ENCODE measurements at places on chromosomes 4 and X.

DNA sequence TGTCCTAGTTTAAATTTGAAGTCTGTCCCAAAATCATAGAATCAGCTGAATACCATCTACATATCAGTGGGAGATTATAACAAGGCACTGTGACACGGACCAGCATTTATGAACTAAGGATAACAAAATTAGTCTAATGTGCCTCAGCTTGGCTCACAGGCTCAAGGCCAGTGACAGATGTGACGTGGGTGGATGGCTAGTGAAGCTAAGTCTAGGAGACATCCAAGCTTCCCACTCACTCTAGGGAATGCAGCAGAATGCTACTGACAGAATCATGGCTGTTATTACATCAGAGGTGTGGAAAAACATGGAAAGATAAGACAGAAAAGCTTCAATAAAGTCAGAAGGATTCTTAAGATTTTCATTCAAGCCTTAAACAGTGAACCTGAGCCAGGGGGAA is 329.9 kb downstream of the NAF1 start:
- no peak for DNase-seq

DNA sequence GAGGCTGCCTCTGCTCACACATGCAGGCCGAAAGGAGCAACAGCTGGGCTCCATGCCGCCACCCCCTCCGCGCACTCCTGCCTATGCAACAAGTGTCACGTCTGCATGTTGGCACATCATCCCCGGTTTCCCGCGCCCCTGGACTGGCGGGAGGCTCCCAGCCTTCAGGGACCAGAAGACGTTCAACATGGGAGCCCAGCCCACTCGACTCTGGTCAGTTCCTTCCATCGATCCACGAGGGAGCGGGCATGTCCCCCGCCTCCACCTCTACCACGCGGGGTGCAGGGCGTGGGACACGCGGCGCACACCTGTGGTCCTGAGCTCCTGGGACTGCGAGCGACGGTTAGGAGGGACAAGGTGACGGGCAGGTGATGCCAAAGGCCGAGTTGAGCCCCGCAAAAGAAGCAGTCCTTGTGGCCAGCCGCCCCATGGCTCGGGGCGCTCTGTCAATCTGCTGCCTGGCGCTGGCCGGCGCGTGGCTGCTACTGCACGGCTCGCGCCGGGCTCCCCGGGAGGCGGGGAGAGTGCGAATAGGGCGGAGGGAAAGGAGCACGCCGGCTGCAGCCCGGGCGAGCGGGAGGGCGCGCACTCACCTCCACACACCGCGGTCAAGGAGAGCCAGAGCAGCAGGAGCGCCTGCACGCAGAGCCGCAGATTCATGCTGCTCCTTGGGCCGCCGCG is 645 bp downstream of the APLN start:
- no peak for DNase-seq

- no peak for DNase-seq
Measured at GRCh38 chrX:17032351-17032750, 85.9 kb downstream of the REPS2 start.

DNA sequence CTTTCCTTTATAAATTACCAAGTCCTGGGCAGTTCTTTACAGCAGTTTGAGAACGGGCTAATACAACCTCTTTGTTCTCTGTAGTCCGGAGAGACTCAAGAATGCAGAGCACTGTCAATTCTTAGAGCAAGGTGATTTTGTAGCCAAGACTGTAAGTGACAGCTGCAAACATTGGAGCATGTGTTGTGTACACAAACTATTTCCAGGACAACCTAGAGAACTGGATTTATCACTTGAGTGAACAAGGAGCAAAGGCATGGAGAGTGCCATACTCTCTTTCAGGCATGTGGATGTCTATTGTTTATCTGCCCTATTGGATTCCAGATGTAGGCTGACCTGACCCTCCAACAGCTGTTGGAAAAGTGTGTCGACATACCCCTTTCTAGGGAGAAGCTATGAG is 153.9 kb downstream of the SPANXN3 start:
- no peak for DNase-seq

DNA sequence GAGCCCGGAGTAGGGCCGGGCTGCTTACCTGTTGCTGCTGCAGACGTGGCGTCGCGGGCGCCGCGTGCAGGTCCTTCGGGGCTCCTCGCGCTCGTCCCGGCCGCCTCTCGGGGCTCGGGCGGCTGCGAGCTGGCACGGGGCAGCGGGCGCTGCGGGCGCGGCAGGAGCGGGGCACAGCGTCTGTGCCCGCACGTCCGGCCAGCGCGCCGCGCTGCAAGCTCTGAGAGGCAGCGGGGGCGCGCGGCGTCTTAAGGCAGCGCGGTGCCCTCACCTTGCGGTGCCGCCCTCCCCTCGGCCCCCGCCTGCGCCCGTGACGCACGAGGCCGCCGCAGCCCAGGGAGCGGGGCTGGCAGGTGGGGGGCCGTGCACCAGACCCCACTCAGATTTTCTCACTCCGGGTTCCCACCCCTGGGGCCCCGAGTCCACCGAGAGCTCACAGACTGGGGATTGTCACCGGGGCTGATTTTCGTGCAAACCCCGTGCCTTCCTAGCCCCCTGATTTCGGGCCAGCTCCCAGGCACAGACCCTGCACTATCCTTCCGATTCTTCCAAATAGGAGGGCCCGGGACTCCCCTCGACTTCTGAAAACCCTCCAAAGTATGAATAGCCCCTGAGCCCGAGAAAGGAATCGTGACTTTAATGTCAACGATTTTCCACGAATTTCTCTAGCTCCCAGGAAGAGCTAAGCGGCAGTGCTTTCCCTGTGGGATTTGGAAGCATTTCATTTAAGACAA is at the start of gene GPR101:
Gene GPR101 (minus strand): TSS at position 222 of the 734 bp plus-strand sequence. CDS start 2,321 bp downstream, outside the sequence.
- DNase-seq: no peak

DNA sequence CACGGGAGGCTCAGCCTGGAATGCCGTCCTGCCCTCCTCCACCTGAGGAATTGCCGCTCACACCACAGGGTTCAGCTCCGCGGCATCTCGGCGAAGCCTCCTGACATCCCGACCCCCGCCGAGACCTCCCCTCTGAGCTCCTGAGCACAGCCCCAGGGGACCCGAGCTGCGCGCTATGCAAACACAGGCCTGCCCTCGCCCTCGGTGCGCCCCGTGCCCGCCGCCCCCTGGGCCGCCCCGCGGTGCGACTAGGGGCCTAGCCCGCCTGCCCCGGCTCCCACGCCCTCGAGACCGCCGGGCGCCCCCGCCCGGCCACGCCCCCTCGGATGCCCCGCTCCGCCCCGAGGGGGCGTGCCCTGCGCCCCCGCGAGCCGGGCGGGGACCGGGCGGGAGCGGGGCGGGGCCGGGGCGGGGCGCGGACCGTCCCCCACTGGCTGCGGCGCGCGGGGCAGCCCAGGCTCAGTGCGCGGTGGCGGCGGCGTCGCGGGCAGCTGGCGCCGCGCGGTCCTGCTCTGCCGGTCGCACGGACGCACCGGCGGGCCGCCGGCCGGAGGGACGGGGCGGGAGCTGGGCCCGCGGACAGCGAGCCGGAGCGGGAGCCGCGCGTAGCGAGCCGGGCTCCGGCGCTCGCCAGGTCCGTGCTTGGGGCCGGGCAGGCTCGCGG is at the start of gene FGFR3:
Gene FGFR3 (plus strand): TSS at position 462 of the 664 bp plus-strand sequence. CDS start 642 bp downstream, outside the sequence.
- peak; percentile 74 for DNase-seq

- no peak for DNase-seq
Measured at GRCh38 chr4:101660607-101661006, 129.9 kb upstream of the BANK1 start.

- no peak for DNase-seq
Measured at GRCh38 chrX:19860571-19860970, 26.8 kb downstream of the SH3KBP1 start.

GRCh38 chrX:134911348-134911747 is 79.4 kb upstream of the SMIM10 start:
- DNase-seq: no peak

Data from OCI-M1 (cell line).